ENCODE measurements at places on chromosomes 11 and 22.
A peak's percentile ranks its signal among the peaks of the same experiment; 100 is the strongest.

DNA sequence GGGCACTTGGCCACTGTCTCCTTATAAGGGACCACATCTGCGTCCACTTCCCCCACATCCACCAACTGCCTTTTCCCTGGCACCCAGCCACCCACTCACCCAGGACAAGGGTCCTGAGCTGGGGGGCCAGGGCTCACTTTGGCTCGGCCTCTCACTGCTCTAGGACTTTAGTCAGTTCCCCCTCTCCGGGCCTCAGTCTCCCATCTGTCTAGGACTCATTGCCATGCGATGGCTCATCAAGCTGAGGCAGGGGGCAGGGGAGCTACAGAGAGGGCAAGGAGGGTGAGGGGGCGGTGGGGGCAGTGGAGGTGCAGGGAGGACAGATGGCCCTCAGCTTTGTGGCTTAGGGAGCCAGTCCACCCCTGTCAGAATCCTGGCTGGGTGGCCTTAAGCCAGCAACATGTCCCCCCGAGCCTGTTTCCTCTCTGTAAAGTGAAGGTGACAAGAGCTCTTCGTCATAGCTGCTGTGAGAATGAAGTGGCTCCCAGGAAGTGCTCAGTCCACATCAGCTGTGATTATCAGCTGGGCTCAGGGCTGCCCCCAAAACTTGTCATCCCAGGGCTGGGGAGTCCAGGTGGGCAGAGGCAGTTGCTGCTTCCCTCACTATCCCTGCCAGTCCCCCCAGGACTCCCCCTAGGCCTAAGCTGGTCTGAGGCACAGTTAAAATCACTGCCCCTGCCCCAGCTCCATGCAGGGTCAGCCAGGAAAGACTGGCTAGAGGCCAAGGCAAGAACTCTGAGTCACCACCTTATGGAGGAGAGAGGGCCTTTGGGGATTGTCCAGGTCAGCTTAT lies 14.9 kb downstream of the RAC2 start:
- no peak for DNase-seq

- peak; percentile 33 for DNase-seq
These were observed 1220.2 kb downstream of the JRKL start for GRCh38 chr11:97610000-97610399.

- DNase-seq, result no peak
These were observed 139.6 kb downstream of the LARGE1 start for GRCh38 chr22:33780531-33781136.

- DNase-seq, result no peak
These were observed 802 bp upstream of the PIM3 start for GRCh38 chr22:49959782-49960158.

GRCh38 chr11:73205661-73206343 lies 12.3 kb upstream of the P2RY2 start:
- no peak for DNase-seq

- DNase-seq, result no peak
These were observed 146.2 kb downstream of the PAX6 start for GRCh38 chr11:31664954-31665353.

GRCh38 chr11:12680246-12680939 lies 6.2 kb downstream of the TEAD1 start:
- peak; percentile 52 for DNase-seq

DNA sequence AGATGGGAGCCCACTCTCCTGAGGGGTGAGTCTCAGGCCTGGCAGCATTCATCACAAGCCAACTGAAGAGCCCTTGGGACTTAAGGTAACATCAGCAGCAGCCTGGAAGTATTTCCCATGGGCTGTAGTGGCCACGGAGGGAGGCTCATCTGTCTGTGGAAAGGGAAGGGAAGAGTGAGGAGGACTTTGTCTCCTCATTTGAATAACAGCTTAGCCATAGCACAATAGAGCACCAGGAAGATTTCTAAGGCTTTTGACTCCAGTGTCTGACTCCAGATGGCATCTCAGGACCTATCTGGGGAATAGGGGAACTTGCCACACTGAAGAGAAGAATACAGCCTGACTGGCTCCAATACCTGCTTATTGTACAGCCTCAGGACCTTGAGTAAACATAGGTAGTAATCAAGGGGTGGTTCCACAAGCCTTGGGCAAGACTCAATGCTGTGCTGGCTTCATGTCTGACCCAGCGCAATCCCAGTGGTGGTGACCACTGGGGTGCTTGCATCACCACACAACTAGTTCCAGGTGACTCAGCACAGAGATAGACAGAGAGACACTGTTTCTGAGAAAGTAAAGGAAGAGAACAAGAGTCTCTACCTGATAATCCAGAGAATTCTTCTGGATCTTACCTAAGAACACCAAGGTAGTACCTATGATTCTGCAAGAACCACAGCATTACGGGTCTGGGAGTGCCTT lies 510.5 kb upstream of the CCDC179 start:
- no peak for DNase-seq

DNA sequence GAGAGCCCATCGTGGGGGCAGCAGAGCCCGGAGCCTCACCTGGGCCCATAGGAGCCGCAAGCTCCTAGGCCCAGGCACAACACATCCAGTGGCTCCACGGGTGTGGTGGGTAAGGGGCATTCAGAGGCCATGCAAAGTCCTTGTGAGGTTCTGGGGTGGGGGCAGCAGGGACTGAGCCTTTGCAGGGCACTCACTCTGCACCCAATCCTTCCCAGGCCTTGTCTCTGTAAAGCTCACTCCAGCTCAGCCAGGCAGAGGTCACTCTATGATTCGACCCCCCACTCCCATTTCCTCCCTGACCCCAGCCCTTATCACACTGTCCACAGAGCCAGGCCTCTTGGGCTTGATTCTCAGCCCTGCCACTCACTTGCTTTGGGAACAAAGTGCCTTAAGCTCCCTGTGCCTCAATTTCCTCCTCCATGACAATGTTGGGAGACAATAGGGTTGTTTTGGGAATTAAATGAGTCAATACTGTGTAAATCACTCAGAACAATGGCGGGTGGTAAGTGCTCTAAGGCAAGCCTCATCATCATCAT lies 46.6 kb downstream of the LRRC32 start:
- no peak for DNase-seq

DNA sequence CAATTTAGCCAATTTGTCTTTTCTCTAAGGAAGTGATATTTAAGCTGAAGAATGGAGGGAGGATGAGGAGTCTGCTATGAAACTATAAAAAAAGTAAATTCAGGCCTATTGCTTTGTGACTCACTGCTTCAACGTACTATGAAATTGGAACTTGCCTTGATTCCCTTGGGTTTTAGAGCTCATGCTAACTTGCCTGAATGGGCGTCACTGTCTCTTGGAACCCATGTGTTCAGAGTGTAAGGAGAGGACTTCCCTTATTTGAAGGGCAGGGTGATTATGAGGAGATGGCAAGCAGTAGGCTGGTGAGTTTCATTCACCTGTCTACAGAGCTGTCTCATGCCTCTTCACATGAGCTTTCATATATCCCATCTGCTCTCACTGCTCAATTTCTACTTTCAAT lies 28.7 kb upstream of the WT1 start:
- no peak for DNase-seq

GRCh38 chr22:20111045-20111688 lies 4.7 kb upstream of the RANBP1 start:
- peak; percentile 67 for DNase-seq

- no peak for DNase-seq
These were observed 51.0 kb downstream of the ANO1 start for GRCh38 chr11:70129051-70129592.

DNA sequence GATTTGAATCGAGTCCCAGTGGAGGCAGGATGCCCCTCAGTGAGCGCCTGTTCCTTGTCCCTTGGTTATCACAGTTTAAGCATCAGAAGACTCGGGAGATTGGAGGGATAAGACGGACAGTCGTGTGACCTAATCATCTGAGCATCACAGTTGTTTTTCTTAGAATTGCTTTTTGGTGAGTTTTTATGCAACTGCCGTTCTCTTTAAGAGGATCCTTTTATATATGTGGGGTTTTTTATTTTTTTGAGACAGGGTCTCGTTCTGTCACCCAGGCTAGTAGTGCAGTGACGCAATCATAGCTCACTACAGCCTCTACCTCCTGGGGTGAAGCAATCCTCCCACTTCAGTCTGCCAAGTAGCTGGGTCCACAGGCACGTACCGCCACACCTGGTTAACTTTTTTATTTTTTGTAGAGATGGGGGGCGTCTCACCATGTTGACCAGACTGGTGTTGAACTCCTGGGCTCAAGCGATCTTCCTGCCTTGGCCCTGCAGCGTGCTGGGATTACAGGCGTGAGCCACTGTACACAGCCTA lies 16.5 kb downstream of the NUP50 start:
- no peak for DNase-seq

- DNase-seq, result no peak
These were observed 8.9 kb downstream of the YWHAH start for GRCh38 chr22:31953261-31953660.

- DNase-seq, result peak; percentile 37
These were observed 125.3 kb downstream of the APOL5 start for GRCh38 chr22:35842954-35843353.

DNA sequence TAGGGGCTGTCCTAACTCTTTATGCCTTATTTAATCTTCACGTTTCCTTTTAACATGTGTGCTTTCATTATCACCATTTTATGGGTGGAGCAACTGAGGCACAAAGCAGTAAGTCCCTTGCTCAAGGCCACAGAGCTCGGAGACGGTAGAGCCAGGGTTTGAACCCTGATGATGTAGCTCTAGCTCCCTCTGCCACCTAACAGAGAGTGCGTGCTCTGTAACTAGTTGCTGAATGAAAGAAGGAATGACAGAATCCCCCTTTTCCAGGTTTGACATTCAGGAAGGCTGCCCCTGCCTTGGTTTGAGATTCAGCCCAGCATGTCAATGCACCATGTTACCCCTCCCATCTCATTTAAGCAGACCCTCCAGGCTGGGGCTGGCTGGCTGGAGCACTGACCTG lies 193.3 kb upstream of the NAV2 start:
- DNase-seq, result no peak

GRCh38 chr11:110491577-110492320 lies 62.0 kb downstream of the FDX1 start:
- DNase-seq, result no peak

GRCh38 chr22:27251563-27251962 lies 550.0 kb downstream of the MN1 start:
- peak; percentile 4 for DNase-seq

GRCh38 chr11:1487091-1487850 lies 692 bp upstream of the MOB2 start:
- DNase-seq, result no peak

- DNase-seq, result no peak
These were observed 184.3 kb downstream of the OPCML start for GRCh38 chr11:133347988-133348387.

DNA sequence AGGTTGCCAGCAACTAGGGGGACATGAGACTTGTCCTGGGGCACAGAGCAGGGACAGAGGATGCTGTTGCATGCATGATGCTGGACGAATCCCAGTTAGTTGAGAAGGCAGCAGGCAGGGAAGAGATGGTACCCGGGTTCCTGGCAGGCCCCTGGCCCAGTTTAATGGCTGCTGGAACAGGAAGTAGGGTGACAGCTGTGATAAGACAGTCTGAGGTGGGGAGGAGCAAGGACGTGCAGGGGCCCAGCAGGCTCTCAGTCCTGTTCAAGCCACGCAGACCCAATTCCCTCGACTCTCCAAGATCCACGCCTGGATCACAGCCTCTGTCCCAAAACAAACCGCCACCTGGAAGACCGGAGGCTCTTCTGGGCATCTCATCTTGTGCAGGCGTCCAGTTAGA lies 32.0 kb downstream of the LRRC10B start:
- no peak for DNase-seq

All from erythroblast (primary cell).